Esophagus squamous epithelium (tissue), 5 donors: ENCODE measurements at places on chromosomes 16 and 17.

DNA sequence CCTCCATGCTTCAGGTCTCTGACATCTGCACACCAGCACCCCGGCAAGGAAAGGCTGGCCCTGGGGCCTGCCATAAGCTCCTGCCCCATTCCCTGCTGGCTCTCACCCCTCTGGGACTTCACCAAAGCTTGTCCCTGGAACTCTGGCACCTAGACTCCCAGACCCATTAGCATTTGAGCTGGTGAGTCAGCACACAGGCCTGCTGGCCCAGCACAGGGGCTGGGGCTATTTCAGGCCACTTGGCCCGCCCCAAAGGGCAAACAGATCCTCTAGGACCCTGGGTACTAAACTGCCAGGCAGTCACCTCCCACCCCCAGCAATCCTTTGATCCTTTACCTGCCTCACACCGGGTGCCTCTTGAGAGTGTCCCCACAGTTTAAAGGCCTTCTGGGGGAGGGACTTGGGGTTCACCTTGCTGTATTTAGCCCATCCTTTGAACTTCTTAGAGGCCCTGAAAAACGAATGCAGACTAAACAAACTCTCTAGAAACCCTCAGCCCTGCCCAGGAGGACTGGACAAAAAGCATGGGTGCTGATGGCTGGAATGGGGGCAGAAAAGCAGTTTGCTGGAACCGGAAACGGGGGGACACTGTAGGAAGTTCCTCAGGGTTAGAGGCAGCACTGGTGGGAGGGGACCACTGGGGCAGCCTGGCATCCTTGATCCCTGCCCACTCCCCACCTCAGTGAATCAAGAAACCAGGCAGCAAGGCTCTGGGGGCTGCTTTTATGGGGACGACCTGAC is 3.2 kb upstream of the SAMD14 start:
- no peak for DNase-seq

- DNase-seq = no peak
Measured at GRCh38 chr17:21152731-21153130, 26.0 kb downstream of the DHRS7B start.

GRCh38 chr17:69093279-69093789 is 32.6 kb upstream of the ABCA9 start:
- no peak for DNase-seq

GRCh38 chr16:22004341-22004740 is 3.4 kb upstream of the PDZD9 start:
- DNase-seq = no peak
